ENCODE measurements at places on chromosomes 2 and 18. TPM values are rescaled to one million over a fixed set of nuclear protein-coding genes. Genes with fewer than 3 reads are reported as not detected.

DNA sequence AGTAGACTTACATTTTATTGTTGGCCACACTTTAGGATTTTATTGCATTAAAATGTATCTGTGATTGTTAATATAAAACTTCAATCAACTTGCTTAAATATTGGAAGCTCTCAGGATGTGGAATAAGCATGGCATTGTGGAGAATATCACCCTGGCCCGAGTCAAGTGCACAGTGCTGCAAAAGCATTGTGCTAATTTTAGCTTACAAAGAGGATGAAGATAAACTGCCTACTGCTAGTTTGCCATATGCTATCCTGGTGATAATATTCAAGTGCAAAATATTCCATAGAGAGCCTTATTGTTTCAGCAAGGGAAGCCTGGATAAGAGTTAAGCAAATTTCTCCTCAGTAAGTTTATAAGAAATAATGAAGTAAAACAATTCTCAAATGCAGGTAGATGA lies 54.5 kb downstream of the MEIS1 start:
- DNase-seq: no peak

DNA sequence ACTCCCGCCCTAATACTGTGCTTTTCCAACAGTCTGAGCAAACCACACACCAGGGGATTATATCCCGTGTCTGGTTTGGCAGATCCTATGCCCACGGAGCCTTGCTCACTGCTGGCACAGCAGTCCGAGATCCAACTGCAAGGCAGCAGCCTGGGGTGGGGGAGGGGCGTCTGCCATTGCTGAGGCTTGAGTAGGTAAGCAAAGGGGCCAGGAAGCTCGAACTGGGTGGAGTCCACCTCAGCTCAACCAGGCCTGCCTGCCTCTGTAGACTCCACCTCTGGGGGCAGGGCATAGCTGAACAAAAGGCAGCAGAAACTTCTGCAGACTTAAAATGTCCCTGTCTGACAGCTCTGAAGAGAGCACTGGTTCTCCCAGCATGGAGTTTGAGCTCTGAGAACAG lies 44.2 kb downstream of the LNPK start:
- DNase-seq: no peak

The RFTN2 gene
- 22.2 TPM for total RNA-seq

The SKOR2 gene
- not detected for total RNA-seq

GRCh38 chr18:56563568-56563967 lies 74.8 kb downstream of the TXNL1 start:
- DNase-seq: no peak

DNA sequence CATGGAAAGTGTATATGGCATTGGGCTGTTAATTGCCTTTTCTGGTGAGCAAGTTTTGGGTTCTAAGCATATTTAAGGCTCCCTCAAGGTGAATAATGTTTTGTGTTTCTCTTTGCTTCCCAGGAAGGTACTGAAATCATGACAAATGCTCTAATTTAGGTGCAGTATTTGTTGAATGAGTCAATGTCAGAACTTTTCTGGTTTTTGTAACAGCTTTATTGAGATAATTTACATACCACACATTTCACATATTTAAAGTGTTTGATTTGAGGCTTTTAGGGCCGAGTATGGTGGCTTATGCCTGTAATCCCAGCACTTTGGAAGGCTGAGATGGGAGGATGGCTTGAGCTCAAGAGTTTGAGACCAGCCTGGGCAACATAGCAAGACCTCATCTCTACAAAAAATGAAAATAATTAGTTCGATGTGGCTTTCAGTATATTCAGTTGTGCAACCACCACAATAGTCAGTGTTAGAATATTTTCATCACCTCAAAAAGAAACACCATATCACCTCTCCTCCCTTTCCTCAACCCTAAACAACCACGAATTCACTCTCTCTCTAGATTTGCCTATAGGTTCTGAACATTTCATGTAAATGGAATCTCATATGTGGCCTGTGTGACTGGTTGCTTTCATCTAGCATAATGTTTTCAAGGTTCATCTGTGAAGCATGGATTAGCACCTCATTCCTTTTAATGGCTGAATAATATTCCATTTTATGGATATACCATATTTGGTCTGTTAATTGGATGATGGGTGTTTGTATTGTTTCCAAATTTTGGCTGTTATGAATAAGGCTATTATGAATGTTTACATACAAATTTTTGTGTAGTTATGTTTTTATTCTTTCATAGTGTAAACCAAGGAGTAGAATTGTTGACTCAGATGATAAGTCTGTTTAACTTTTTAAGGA lies 54.9 kb downstream of the MGAT5 start:
- no peak for DNase-seq

GRCh38 chr18:75170916-75171315 lies 38.0 kb downstream of the PTGR3 start:
- DNase-seq: no peak

The INPP5D gene
- 21.1 TPM for total RNA-seq

The L3MBTL4 gene
- 2.8 TPM for total RNA-seq

DNA sequence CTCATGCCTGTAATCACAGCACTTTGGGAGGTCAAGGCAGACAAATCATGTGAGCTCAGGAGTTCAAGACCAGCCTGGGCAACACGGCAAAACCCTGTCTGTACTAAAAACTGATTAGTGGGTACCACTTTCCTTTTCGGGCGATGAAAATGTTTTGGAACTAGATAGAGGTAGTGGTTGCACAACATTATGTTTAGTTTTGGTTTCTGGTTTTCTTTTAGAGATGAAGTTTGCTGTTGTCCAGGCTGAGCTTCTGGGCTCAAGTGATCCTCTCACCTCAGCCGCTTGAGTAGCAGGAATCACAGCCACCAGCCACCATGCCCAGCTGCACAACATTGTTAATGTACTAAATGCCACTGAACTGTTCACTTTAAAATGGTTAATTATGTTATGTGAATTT lies 27.6 kb downstream of the AAK1 start:
- DNase-seq: no peak

GRCh38 chr2:213376644-213377043 lies 92.4 kb downstream of the SPAG16 start:
- no peak for DNase-seq

DNA sequence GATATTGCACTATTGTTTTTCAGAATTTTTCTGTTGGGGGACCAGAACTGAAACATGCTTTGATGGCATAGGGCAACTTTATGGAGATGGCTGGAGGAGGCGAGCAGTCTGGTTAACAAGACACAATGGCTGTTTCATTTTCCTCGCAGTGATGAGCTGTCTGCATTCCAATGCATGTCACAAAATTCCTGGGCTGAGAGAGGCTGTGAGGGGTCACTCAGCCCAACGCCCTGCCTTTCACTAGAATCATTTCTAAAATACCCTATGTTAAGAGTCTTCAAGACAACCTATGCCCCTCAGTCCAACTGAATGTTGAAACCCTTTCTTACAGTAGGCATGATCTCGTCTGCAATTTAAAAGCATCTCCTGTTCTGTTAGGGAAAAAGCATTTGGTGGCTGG lies 1090.0 kb downstream of the BCL11A start:
- DNase-seq: no peak

All from aorta (tissue), 5 donors.